HepG2 (cell line): ENCODE measurements at places on chromosomes 16 and 17. TPM values are rescaled to one million over a fixed set of nuclear protein-coding genes. Genes with fewer than 3 reads are reported as not detected.
A peak's percentile ranks its signal among the peaks of the same experiment; 100 is the strongest.

DNA sequence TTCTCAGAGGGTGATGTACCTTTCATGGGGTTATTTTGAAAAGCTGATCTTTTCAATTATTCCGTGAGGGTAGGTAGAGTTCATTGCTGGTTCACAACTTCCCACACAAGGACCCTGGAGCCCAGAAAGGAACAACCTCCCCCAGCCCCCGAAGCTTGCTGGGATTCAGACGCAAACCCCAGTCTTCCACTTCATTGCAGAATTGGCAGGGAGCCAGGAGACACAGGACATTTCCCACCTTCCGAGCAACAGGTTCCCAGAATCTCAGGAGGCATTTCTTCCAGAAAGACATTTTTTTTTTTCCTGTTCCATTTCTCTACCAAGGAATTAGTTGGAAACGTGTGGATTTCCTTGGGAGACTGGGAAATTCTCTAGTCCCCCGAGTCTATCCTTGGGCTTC lies 106.1 kb downstream of the GP2 start:
- no peak overlapping the region for H3K4me3 ChIP-seq
- H3K27ac ChIP-seq, result no peak overlapping the region
- H3K27me3 ChIP-seq, result peaks cover 22% of the 10 kb centered on the region
- no peaks in the 10 kb centered on the region for H3K4me1 ChIP-seq
- no peaks in the 10 kb centered on the region for H3K36me3 ChIP-seq
- no peak for DNase-seq

DNA sequence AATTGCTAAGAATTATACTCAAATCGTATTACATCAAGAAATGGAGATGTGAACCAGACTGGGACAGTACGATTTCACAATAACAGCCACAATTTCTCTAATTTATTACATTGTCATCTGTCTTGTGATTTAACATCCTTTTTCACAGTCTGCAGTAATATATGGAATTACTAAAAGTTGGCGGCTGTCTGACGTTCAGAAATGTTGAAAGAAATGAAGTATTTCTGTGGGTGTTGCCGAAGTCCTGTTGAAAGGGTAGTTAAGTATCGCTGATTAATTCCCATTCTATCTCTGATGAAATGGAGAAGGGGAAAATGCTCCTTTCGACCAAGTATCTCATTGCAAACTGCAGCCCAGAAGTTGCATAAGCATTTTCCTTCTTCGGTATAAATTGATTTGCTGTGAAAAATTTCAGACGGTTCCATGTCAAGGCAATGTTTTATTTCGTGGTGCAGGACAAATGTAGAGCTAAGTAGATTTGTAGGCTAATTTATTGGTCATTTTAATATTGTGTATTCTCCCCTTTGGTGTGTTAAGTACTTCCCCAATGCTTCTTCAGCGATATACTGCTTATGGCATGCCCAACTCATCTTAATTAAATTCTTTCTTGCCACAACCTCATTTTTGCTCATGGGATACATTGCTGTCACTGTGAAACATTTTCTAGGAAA lies 775.2 kb upstream of the RBFOX1 start:
- H3K4me3 ChIP-seq, result no peak overlapping the region
- H3K27ac ChIP-seq, result no peak overlapping the region
- no peak for DNase-seq
- H3K4me1 ChIP-seq, result no peaks in the 10 kb centered on the region
- H3K27me3 ChIP-seq, result no peaks in the 10 kb centered on the region; the same call in 1 of the 2 replicates

DNA sequence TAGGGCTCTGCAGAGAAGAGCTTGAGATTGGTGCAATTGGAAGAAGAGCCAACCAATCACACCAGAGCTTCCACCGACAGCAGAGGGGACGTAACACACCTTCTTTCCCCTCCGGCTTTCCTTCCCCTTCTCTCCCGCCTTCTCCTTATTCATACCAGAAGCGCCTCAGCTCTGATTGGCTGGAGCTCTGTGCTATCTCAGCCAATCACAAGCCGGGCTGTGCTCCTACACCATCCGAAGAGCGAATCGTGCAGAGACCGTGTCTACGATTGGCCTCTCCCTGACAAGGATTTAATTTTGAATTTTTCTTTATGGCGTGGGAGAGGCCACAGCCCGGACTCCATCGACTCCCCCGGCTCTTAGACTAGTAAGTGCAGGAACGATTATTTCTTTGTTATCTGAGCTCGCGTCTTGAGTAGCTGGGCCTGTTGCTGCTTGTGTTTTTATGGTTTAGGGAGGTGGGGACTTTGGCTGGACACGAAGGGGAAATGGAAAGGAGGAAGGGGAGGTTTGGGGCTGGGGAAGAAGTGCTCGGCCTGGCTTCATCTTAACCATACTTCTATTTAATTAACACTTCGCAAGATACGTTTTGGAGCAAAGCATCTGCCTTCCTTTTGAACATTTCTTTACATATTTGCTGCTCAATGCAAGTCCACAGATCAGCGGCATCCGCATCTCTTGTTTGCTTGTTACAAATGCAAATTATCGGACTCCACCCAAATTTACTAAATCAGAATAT lies at the start of gene PRR11:
TSS of gene PRR11 (plus strand) at position 308 of the 739 bp plus-strand sequence. CDS start 14,007 bp downstream, outside the sequence.
- peak within 1 kb of the TSS; percentile 89 for H3K4me3 ChIP-seq
- peak; percentile 100 for DNase-seq
- peaks cover 60% of the 10 kb centered on the region for H3K4me1 ChIP-seq
- peak within 1 kb of the TSS; percentile 95 for H3K27ac ChIP-seq

The KRT31 gene
- not detected in 2 replicates for total RNA-seq

GRCh38 chr17:72724267-72724666 lies 368.2 kb downstream of the SLC39A11 start:
- no peak overlapping the region for H3K4me3 ChIP-seq
- peaks cover 16% of the 10 kb centered on the region for H3K4me1 ChIP-seq
- no peaks in the 10 kb centered on the region for H3K36me3 ChIP-seq
- H3K27me3 ChIP-seq, result no peaks in the 10 kb centered on the region
- no peak overlapping the region for H3K27ac ChIP-seq

DNA sequence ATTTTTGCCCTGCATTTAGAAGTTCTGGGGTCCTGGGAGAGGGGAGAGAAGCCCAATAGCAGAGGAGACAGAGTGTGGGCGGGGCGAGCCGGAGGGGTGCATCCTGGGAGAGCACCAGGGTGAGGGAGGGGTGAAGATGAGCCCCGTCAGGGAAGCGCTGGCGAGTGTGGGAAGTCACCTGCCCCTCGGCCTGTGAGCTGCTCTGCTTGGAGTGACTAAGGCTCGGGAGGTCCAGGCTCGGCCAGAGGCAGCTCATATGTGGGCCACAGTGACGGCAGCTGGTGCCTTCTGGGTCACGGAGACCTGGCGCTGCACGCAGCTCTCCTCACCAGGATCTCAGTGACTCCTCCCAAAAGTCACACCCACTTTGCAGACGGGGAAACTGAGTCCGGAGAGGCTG lies 1.1 kb downstream of the ZG16B start:
- H3K36me3 ChIP-seq, result no peaks in the 10 kb centered on the region
- no peak for DNase-seq
- H3K27ac ChIP-seq, result no peak overlapping the region
- peaks cover 1% of the 10 kb centered on the region for H3K27me3 ChIP-seq
- H3K4me3 ChIP-seq, result no peak overlapping the region
- H3K4me1 ChIP-seq, result peaks cover 52% of the 10 kb centered on the region

The ASGR1 gene
- 156 and 353 TPM in 2 replicates for total RNA-seq

DNA sequence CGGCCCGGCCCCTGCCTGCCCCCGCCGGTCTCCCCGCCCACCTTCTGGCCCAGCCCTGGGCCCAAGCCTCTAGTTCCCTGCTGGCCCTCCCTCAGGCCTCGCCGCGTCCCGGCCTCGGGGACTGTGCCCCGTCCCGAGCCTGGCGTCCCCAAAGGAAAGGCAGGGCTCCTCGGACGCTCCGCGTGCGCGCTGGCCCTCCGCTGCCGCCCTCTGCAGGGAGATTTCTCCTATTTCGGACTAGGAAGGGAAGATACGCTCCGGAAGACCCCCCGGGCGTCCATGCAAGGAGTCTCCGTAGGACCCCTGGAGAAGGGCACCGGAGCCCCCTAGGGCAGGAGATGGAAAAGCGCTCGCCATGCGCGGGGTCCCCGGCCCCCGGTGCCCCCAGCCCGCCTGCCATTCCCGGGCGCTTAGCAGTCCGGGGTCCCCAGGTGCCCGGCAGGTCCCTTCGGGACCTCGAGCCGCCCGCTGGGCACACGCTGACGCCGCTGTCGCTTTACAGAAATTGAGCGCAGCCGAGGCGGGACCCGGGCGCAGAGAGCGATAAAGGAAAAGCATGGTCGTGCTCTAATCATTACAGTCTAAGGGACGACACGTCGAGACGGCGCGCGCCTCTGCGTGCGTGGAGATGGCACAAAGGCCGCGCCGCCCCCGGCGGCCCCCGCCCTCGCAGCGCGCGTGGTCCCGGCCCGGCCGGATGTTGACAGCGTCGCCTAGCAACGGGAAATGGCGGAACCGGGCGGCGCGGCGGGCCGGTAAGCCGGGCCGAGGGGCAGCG lies at the start of gene CCDC40:
TSS of gene CCDC40 (plus strand) at position 706 of the 778 bp plus-strand sequence. CDS start at position 727, 21 bp downstream.
- H3K27ac ChIP-seq, result peak within 1 kb of the TSS; percentile 96
- peak within 1 kb of the TSS; percentile 91 for H3K4me3 ChIP-seq
- no peaks in the 10 kb centered on the region for H3K36me3 ChIP-seq
- DNase-seq, result peak; percentile 72

The SCARF1 gene
- 0.24 TPM in 1 of 2 replicates, not detected in the other for total RNA-seq

DNA sequence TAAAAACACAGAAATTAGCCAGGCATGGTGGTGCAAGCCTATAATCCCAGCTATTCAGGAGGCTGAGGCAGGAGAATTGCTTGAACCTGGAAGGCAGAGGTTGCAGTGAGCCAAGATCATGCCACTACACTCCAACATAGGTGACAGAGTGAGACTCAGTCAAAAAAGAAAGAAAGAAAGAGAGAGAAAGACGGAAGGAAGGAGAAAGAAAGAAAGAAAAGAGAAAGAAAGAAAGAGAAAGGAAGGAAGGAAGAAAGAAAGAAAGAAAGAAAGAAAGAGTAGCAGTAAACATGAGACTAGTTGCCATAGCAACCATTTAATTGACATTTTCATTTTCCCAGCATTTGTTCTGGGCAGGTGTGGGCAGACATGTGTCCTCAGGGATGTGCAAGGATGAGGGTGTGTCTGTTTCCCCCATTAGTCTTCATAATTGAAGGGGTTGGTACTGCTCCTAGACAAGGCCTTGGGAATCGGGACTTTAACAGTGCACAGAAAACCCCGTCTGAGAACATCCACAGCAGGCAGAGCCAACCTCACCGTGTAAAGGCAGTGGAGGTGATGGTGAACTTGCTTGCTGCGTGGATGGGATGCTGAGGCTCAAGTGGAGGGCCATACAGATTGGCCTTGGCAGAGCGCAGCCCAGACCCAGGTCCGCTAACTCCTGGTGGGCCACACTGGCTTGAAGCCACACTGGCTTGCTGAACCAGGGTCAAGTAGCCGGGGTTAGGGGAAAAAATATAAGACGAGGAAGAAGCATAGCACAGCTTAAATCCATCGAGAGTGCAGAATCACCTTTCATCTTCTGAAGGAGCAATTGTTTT lies 35.2 kb upstream of the KIFC3 start:
- H3K4me3 ChIP-seq, result no peak overlapping the region
- H3K27ac ChIP-seq, result no peak overlapping the region

- H3K4me1 ChIP-seq, result peaks cover 37% of the 10 kb centered on the region
- peak within 1 kb of the TSS; percentile 82 for H3K27ac ChIP-seq
- no peaks in the 10 kb centered on the region; the same call in 2 of the 3 replicates for H3K27me3 ChIP-seq
- peaks cover 9% of the 10 kb centered on the region for H3K36me3 ChIP-seq
- H3K4me3 ChIP-seq, result peak within 1 kb of the TSS; percentile 71
- DNase-seq, result peak; percentile 87
Observed at GRCh38 chr16:3065069-3065741, at the start of gene IL32. Gene IL32, plus strand, starts transcription at chr16:3065640. Its CDS starts 172 bp downstream, at chr16:3065812.

DNA sequence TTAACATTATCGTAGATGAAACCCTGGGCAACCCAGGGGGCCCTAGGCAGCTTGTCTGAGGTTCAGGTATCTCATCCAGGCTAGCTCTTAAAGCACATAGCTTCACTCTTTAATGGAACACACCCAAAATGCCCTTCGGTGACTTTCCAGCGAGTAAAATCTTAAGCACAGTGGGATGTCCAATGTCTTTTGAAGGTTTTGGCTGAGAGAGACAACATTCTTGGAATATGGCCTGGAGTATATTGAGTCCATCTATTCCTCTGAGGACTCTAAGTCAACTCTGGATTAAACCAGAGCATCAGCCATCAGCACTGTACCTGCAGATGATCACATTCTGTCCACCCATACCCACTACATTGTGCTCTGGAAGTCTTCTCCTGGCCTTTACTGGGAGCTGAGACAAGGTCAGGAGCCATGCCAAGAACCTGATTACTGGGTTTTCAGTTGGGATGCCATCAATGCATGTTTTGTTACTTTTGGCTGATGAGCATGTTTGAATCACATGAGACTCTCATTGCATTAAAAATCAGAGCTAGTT lies 63.4 kb upstream of the CDH11 start:
- no peaks in the 10 kb centered on the region for H3K36me3 ChIP-seq
- H3K27me3 ChIP-seq, result no peaks in the 10 kb centered on the region
- H3K27ac ChIP-seq, result no peak overlapping the region
- H3K4me3 ChIP-seq, result no peak overlapping the region
- H3K4me1 ChIP-seq, result no peaks in the 10 kb centered on the region

GRCh38 chr17:35586569-35587073 lies 501 bp upstream of the AP2B1 start:
- H3K36me3 ChIP-seq, result no peaks in the 10 kb centered on the region
- H3K4me3 ChIP-seq, result peak overlapping the region; percentile 67; the same call in 1 of the 2 replicates
- no peaks in the 10 kb centered on the region; the same call in 2 of the 3 replicates for H3K27me3 ChIP-seq
- peak overlapping the region; percentile 61 for H3K27ac ChIP-seq
- H3K4me1 ChIP-seq, result peaks cover 26% of the 10 kb centered on the region

The ELP5 gene
- 68.0 and 69.8 TPM in 2 replicates for total RNA-seq

The SERPINF2 gene
- 123 and 309 TPM in 2 replicates for total RNA-seq

The C17orf100 gene
- total RNA-seq, result 3.6 and 4.1 TPM in 2 replicates

The OGFOD3 gene
- 19.3 and 42.1 TPM in 2 replicates for total RNA-seq
